ENCODE measurements at places on chromosomes 12 and 14. TPM values are rescaled to one million over a fixed set of nuclear protein-coding genes. Genes with fewer than 3 reads are reported as not detected.

The KRT79 gene
- total RNA-seq = not detected

The WNT1 gene
- total RNA-seq = not detected

The SPPL3 gene
- 30.3 TPM for total RNA-seq

The PLEKHD1 gene
- 0.19 TPM for total RNA-seq
